ENCODE measurements at places on chromosomes 6 and 20.
A peak's percentile ranks its signal among the peaks of the same experiment; 100 is the strongest.

- DNase-seq, result no peak
Observed at GRCh38 chr6:5082487-5083306, 2.4 kb upstream of the PPP1R3G start.

DNA sequence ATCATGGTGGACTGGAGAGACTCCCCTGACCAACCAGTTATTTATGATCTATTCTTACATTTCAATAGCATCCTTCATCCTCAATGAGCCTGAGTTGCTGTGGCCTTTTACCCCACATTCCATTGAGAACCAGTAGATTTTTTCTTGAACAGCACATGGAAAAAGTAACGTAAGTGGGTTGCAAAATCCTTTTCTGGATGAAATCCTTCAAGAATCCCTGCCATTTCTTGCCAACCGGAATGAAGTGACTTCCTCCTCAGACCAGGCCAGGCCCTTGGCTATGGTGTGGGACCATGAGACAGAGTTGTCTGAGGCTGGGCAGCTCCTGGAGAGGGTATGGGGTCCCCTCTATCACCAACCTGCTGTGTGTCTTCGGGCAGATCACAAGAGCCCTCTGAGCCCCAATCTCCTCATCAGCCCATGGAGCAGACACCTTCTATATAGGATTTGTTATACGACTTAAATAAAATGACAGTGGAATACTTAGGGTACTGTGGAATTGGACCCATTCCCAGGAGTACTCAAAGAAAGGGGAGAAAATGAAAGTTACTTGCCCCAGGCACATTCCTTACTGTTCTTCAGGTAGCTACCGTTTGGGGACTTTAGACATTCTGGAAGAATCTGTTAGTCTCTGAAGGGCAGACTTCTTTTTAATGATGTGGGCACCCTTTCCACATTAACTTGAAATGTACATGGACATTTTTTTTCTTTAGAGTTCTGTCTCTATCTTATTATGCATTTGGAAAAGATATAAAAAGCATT lies 10.9 kb downstream of the EYA2 start:
- no peak for DNase-seq

DNA sequence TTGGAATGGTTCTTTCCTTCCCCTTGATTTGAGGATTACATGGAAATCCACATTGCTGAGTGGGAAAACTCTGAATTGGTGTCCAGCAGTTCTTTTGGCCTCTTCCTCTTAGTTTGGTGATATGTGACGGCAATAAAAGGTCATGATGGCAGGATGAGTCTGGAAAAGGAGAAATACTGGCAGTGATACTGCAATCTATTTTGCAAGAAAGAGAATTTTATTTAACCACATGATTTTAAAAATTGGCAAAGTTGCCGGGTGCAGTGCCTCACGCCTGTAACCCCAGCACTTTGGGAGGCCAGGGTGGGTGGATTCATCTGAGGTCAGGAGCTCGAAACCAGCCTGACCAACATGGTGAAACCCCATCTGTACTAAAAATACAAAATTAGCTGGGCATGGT lies 73.1 kb downstream of the ADTRP start:
- no peak for DNase-seq

DNA sequence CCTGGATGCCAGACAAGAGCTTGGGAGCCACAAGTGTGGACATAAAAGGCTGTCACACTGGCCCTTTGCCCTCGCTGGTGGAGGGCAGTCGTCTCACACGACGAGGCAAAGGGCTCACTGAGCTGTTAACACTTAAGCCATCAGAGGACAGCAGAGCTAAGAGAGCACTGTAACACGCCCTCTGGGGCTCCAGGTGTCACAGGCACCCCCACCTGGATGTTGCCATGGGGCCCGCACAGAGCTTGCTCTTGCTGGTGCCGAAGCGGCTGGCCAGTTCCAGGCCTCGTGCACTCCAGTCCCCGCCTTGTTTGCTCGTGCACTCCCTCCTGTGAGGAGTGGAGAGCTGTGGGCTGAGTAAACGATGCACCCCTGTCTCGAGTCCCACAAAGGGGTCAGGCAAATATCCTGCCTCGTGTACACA lies 37.4 kb downstream of the SLC35D3 start:
- DNase-seq, result no peak

DNA sequence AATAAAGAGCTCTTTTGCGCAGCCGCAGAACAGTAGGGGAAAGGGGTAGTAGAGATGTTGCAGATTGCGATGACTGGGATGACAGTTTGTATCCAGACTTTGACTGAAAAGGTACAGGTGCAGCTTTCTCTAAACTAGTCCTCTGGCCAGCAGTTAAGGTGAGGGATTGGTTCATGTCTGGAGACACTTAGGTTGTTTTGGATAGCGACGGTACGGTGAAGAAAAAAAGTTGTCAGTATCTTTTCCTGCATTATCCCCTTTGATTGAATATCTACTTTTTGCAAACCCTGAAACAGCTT lies 537 bp downstream of the PRR3 start:
- no peak for DNase-seq

- no peak for DNase-seq
Observed at GRCh38 chr6:124029567-124029966, 225.9 kb downstream of the NKAIN2 start.

DNA sequence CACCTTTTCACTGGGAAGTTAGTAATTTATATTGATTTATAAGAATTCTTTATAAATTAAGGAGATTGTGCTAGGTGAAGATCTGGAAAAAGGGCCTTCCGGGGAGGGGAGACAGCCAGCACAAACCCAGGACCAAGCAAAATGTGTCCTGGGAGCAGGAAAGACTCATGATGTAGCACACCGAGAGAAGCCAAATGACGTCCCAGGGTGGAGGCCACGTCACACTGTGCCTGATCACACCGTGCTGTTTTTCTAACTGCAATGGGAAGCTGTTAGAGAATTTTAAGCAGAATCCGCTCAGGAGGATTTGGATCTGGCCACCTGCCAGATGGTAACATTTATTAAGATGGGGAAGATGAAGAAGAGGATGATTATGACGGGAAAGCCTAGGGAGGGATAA lies 72.7 kb upstream of the AKAP12 start:
- no peak for DNase-seq

DNA sequence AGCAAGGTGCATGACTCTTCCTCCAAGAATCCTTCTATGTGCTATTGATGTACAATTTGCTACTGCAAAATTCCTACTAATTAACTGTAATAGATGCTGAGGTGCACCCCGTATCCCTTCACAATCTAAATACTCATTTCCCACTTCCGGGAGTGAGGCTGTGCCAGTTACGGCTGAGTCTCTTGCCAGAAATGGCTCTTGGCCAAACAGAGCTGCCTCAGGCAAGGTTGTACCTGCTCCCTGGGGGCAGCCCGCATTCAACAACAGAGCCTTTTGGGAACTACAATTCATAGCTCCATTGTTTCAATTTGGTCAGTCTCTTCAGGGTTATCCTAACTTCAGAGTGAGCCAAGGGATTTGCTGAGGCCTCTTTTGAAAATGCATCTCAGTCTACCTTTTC lies 789.8 kb upstream of the MAP3K7 start:
- no peak for DNase-seq

DNA sequence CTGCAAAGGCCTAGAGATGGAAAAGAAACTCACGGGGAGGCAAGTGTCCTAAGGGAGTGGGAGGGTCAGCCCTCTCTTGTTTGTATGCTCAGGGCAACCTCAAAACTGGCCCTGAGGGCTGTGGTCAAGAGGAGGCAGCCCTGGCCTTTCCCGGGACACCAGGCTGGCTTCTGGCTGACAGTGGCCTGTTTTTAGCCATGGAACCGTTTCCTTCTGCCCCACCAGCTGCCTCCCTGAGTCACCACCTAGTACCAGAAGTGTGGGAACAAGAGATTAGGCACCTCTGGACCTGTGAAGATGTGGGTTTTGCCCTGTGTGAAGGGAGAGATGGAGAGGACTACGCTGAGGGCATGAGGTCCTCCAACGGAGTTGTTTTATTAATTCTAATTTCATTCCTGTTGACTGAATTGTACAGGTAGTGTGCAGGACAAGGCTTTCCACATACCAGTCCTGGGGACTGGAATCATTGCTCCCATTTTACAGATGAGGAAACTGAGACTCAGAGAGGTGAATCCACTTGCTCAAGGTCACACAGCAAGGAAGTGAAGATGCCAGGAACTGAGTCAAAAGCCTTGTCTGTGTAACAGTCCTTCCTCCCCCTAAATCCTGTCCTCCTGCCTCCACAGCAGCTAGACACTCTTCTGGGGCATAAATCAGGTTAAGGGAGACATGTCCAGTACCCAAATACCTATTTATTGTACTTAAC lies 5.5 kb downstream of the FOXS1 start:
- peak; percentile 34 for DNase-seq

- no peak for DNase-seq
Observed at GRCh38 chr6:104201557-104201956, 658.2 kb downstream of the HACE1 start.

- DNase-seq, result no peak
Observed at GRCh38 chr20:40390654-40391053, 298.4 kb downstream of the MAFB start.

- no peak for DNase-seq
Observed at GRCh38 chr20:34074101-34074760, 37.8 kb downstream of the EIF2S2 start.

DNA sequence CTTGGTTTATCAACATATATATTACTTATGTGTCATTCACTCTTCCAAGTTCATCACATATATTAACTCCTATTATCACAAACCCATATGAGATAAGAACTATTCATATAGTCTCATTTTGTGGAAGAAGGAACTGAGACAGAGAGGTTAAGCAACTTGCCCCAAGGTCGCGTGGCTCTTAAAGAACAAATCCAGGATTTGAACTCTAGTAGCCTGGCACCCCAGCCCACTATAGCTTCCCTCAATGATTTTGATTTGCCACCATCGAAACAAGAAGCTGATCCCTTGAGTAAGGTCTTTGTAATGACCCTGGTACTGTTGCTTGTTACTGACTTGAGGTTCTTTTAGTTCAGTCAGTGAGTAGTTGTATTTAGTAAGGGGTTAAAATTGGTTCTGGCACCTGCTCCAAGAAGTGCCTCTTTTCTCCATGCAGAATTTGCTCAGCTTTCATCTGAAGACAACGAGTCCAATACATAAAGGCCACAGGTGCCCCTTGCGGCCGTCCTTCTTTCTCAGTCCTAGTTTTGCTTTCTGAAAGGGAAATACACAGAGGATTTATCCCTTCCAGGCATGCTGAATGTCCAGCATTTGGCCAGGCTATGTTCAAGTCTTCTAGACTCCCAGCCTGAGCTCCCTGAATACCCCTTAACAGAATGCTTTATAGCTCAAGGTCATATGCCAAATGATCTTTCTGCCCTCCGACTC lies 253.0 kb downstream of the TBC1D7 start:
- DNase-seq, result no peak

- no peak for DNase-seq
Observed at GRCh38 chr20:62405981-62406513, 1.0 kb downstream of the CABLES2 start.

DNA sequence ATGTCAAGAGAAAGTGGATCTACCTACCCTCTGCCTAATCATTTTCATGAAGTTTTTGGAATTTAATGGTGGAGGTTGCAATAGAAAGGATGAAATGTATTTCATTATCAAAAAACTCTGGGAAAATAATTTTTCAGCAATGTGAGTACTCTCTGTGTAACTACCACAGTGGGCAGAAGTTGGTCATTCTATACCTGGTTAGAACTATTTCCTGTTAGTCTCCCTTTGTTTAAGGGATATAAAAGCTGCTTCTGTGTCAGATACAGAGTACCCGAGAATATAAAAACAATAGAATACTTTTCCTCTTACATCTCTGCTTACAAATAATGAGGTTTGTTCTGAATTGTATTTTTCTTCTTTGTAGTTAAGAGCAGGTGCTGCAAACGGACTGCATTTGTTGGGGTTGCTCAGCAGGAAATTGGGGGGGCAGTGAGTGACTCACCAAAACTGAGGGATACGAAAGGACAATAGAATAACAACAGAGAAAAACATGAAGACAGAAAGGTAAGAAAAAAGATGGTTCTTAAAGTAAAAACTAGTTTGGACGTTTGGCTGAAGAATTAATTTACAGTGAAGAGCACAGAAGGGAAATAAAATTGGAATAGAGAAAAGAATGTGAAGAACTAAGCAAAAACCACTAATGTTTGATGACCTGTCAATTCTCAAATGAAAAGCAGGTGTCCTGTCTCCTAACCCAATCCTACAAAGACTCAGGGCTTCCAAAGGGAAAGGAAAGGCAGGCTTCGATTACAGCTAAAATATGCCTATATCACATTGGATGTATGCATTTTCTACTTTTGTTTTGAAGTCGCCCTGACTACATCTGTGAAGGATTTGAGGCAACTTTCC lies 703.1 kb downstream of the RFPL4B start:
- DNase-seq, result peak; percentile 89

- no peak for DNase-seq
Observed at GRCh38 chr6:120646101-120646500, 688.2 kb downstream of the TBC1D32 start.

DNA sequence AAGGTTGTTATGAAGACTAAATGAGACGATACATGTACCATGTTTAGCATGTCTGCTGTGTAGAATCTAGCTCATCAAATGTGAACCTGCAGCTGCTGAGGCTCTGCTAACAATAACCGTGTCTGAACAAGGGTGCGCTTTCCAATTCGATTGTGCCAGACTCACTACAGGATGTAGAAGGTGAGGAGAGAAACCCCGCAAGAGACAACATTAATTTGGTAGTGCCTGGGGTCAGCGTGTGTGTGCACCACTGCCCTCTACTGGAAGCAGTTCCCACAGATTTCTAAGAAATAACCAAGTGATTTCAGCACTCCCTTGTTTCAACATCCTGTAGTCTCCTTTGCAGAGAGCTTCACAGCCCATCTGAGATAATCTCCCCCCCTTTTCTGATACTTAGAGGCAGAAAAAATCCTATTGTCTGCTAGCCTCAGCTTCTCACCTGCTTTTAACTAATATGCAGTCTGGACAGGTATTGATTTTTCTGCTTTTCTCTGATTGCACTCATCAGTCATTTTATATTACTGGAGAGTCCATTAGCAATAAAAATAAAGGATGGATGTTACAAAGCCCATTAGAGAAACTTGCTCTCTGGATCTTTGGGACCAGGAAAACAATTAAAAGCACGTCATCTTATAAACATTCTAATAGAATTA lies 96.7 kb upstream of the BACH2 start:
- DNase-seq, result peak; percentile 75

GRCh38 chr6:170291271-170292110 lies 613 bp upstream of the DLL1 start:
- peak; percentile 63 for DNase-seq

GRCh38 chr6:163327165-163327880 lies 87.2 kb upstream of the QKI start:
- no peak for DNase-seq
